ENCODE measurements at places on chromosomes 5 and 9.

DNA sequence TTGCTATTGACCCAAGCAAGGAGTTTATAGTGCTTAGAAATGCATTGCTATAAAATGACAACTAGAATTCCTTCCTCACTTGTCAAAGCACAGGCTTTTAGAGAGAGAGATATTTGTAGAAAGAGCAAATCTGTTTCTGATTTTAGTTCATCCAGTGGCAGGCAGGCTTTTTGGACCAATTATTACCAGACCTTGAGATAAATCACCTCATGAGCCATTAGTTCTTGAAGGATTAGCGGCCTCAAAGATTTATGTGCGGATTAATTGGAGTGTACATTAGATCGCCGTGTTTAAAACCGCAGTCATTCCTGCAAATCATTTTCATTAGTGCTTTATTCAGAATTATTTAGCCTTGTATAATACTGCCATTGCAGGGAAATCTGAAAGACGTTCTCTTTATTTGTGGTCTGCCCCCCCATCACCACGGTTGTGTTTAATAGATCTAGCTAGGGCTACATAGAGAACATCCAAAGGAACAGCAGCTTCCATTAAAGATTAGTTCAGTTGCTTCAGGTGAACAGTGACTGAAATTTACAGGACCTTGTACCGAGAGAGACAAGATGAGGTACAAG, 28.8 kb upstream of the TJP2 start:
- peak; percentile 89 for DNase-seq

DNA sequence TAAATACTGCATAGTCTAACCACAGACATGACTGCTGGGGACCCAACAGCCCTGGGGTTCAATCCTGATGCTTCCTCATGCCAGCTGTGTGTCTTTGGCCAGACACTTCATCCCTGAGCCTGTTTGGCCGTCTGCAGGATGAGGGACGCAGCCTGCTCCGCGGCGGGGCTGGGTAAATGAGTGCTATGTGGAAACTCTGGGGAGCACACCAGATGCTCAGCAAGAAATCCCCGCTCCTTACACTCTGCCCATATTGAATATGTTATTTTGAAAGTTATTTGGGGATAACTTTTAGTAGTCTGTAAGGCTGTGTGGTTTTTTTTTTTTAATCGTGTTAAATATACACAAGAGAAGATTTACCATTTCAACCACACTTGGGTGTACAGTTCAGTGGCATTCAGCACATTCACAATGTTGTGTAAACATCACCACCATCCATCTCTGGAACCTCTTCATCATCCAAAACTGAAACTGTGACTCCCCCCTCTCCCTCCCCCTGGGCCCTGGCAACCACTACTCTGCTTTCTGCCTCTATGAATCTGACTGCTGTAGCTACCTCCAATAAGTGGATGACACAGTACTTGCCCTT, 42.7 kb downstream of the SH3PXD2B start:
- DNase-seq: peak; percentile 85

- DNase-seq: no peak
Measured at GRCh38 chr9:4530375-4530774, 40.1 kb downstream of the SLC1A1 start.

DNA sequence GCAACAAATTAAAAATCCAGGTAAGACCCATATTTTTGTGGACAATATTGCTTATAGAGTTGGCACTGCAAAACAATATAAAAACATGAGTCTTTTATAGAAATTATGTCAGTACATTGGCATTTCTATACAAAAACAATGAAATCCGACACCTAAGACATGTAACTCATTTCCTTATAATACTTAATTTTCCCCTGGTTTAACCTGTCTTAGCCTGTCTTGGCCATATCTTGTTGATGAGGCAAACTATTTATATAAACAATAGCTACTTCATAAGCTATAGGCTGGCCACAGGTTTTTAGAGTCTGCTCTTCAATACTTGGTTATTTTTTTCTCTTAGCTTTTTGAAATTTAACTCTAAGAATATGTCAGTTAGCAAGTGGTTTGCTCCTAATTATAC, 44.7 kb upstream of the IZUMO3 start:
- no peak for DNase-seq

DNA sequence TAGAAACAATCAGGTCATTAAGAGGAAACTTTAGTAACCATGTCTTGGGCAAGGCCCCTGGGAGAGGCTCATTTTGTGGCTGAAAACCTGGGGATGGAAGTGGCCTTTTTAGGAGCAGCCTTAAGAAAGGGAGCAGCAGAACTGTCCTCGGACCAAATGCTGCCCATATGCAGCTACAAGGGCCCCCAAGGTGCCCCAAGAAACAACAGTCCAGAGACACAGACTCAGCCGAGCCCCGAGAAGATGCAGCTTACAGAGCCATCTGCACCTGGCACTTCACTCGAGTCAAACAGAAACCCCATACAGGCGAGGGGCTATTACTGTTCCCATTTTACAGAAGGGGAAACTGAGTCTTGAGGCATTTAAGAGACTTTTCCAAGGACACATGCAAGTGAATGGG, 58.0 kb downstream of the COL23A1 start:
- no peak for DNase-seq
